ENCODE measurements at places on chromosomes 7 and 10. TPM values are rescaled to one million over a fixed set of nuclear protein-coding genes. Genes with fewer than 3 reads are reported as not detected.

The ASZ1 gene
- not detected for total RNA-seq

The GIMAP5 gene
- total RNA-seq, result not detected

The COL28A1 gene
- 0.07 TPM for total RNA-seq

The SLC39A12 gene
- total RNA-seq, result not detected

The FAM25A gene
- not detected for total RNA-seq

The SRGN gene
- total RNA-seq, result not detected

The GPER1 gene
- 19.7 TPM for total RNA-seq

- no peaks in the 10 kb centered on the region for H3K36me3 ChIP-seq
- no peak for DNase-seq
- H3K27ac ChIP-seq, result no peak overlapping the region
- no peaks in the 10 kb centered on the region for H3K27me3 ChIP-seq
Measured at GRCh38 chr7:24245362-24245761, 38.6 kb upstream of the NPY start.

GRCh38 chr7:41175435-41175834, 527.5 kb downstream of the INHBA start:
- H3K4me3 ChIP-seq, result no peak overlapping the region
- no peaks in the 10 kb centered on the region for H3K27me3 ChIP-seq
- no peak for DNase-seq
- H3K36me3 ChIP-seq, result no peaks in the 10 kb centered on the region
- H3K27ac ChIP-seq, result no peak overlapping the region

DNA sequence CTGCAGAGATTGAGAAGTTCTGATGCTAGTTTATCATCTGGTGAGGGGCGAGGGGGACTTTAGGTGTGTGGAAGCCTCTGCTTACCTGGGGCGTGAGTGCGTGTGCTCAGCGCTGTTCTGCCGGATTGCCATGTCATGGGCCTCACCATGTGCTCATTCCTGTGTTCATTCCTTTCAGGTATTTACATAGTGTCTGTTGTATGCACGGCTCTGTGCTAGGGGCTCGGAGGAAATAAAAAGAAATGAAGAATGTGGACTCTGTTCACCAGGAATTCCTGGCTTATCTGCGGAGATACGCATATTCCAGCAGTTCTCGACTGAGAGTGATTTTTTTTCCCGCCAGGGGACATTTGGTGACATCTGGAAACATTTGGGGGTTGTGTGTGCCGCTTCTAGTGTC, 152.0 kb downstream of the CAMK1D start:
- DNase-seq, result peak; percentile 67
- no peak overlapping the region for H3K27ac ChIP-seq
- H3K4me3 ChIP-seq, result no peak overlapping the region
- no peaks in the 10 kb centered on the region for H3K36me3 ChIP-seq
- H3K27me3 ChIP-seq, result no peaks in the 10 kb centered on the region

- H3K4me3 ChIP-seq, result peak overlapping the region; percentile 83
- H3K36me3 ChIP-seq, result no peaks in the 10 kb centered on the region
- DNase-seq, result no peak
- peak overlapping the region; percentile 88 for H3K27ac ChIP-seq
Measured at GRCh38 chr10:24723386-24723787, 300 bp downstream of the ARHGAP21 start.

GRCh38 chr7:102934701-102935100, 21.9 kb downstream of the LRRC17 start:
- DNase-seq, result no peak
- H3K36me3 ChIP-seq, result no peaks in the 10 kb centered on the region
- H3K4me3 ChIP-seq, result no peak overlapping the region
- H3K27me3 ChIP-seq, result peaks cover 1% of the 10 kb centered on the region
- H3K4me1 ChIP-seq, result no peaks in the 10 kb centered on the region

DNA sequence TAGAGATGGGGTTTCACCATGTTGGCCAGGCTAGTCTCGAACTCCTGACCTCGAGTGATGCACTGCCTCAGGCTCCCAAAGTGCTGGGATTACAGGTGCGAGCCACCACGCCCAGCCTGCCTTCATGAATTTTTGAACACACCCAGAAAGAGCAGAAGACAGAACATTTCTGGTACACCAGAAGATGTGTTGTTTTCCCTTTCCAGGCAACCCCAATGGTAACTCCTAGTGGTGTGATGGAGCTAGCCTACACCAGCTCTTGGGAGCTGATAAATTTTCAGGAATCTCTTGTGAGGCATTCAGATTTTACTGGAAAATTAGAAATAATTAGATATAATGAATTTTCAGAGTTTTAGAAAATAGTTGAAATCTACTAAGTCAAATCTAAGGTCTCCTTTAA, 904 bp upstream of the CCDC7 start:
- no peak for DNase-seq
- H3K27ac ChIP-seq, result no peak overlapping the region
- H3K36me3 ChIP-seq, result no peaks in the 10 kb centered on the region
- peaks cover 10% of the 10 kb centered on the region for H3K4me1 ChIP-seq
- no peaks in the 10 kb centered on the region for H3K27me3 ChIP-seq
- H3K4me3 ChIP-seq, result no peak overlapping the region

- H3K4me1 ChIP-seq, result no peaks in the 10 kb centered on the region
- DNase-seq, result no peak
- no peak overlapping the region for H3K4me3 ChIP-seq
- no peaks in the 10 kb centered on the region for H3K36me3 ChIP-seq
Measured at GRCh38 chr7:85078181-85078580, 108.7 kb downstream of the SEMA3D start.

GRCh38 chr10:47056247-47056510, 145.0 kb downstream of the PTPN20 start:
- no peak for DNase-seq
- peaks cover 4% of the 10 kb centered on the region for H3K27me3 ChIP-seq
- H3K4me3 ChIP-seq, result no peak overlapping the region
- no peak overlapping the region for H3K27ac ChIP-seq

- H3K4me1 ChIP-seq, result no peaks in the 10 kb centered on the region
- no peak for DNase-seq
- H3K27me3 ChIP-seq, result no peaks in the 10 kb centered on the region
Measured at GRCh38 chr10:126663328-126663727, 7.2 kb downstream of the C10orf90 start.

GRCh38 chr10:6958254-6958653, 378.2 kb upstream of the PRKCQ start:
- no peak for DNase-seq
- no peaks in the 10 kb centered on the region for H3K27me3 ChIP-seq
- H3K27ac ChIP-seq, result no peak overlapping the region
- H3K4me1 ChIP-seq, result no peaks in the 10 kb centered on the region

DNA sequence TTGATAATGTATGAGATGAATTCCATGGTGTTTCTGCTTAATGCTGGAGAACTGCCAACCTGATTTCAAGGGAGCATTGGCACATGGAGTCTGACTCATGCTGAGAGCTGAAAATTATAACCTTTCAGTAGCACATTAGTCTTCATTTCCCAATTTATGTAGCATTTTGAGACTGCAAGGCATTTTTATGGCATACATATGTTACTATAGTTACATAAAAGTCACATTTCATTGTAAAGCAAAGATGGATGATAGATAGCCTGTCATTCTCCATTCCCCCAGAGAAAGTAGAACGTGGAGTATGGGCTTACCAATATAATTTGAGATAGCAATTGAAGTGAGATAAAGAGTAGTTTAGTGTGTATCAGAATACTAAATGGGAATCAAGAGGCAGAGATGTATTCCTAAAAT, 103.1 kb downstream of the SLC16A9 start:
- H3K27ac ChIP-seq, result no peak overlapping the region
- H3K4me1 ChIP-seq, result no peaks in the 10 kb centered on the region
- no peak overlapping the region for H3K4me3 ChIP-seq
- DNase-seq, result no peak
- no peaks in the 10 kb centered on the region for H3K36me3 ChIP-seq
- no peaks in the 10 kb centered on the region for H3K27me3 ChIP-seq

DNA sequence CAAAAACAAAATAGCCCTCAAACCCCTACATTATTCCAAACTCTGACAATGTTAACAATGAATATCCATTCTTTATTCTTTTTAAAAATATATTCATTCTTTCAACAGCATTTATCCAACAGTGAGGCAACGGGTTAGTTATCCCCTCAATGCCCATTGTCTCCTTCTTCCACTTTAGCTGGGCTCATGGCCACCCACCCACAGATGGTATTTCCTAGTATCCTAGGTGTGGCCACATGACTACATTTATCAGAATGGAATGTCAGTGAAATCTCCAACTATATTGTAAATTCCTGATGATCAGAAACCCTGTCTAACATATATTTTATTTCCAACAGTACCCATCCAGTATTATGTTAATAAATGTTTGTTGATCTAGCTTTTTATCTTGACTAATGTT, 13.6 kb downstream of the HOXA1 start:
- no peak overlapping the region for H3K4me3 ChIP-seq
- no peak overlapping the region for H3K27ac ChIP-seq
- peaks cover 27% of the 10 kb centered on the region for H3K4me1 ChIP-seq
- no peaks in the 10 kb centered on the region for H3K27me3 ChIP-seq

GRCh38 chr10:123139165-123139520, 3.4 kb downstream of the HMX3 start:
- peaks cover 20% of the 10 kb centered on the region for H3K27me3 ChIP-seq
- peaks cover 57% of the 10 kb centered on the region for H3K4me1 ChIP-seq
- DNase-seq, result no peak
- no peaks in the 10 kb centered on the region for H3K36me3 ChIP-seq
- no peak overlapping the region for H3K27ac ChIP-seq
- no peak overlapping the region for H3K4me3 ChIP-seq

- H3K4me3 ChIP-seq, result no peak overlapping the region
- H3K27ac ChIP-seq, result no peak overlapping the region
- no peak for DNase-seq
- no peaks in the 10 kb centered on the region for H3K36me3 ChIP-seq
- no peaks in the 10 kb centered on the region for H3K27me3 ChIP-seq
- peaks cover 28% of the 10 kb centered on the region for H3K4me1 ChIP-seq
Measured at GRCh38 chr10:33897291-33897752, 562.9 kb upstream of the NRP1 start.

GRCh38 chr10:127344346-127344745, 148.0 kb upstream of the INSYN2A start:
- no peaks in the 10 kb centered on the region for H3K27me3 ChIP-seq
- no peak overlapping the region for H3K4me3 ChIP-seq
- no peaks in the 10 kb centered on the region for H3K36me3 ChIP-seq
- DNase-seq, result no peak
- no peak overlapping the region for H3K27ac ChIP-seq

- H3K27ac ChIP-seq, result no peak overlapping the region
- no peaks in the 10 kb centered on the region for H3K27me3 ChIP-seq
- H3K4me3 ChIP-seq, result no peak overlapping the region
- DNase-seq, result no peak
Measured at GRCh38 chr10:120387326-120387725, 69.7 kb upstream of the PLPP4 start.

- no peak overlapping the region for H3K27ac ChIP-seq
- DNase-seq, result no peak
- no peaks in the 10 kb centered on the region for H3K27me3 ChIP-seq
Measured at GRCh38 chr7:36048141-36048901, 104.7 kb upstream of the EEPD1 start.

DNA sequence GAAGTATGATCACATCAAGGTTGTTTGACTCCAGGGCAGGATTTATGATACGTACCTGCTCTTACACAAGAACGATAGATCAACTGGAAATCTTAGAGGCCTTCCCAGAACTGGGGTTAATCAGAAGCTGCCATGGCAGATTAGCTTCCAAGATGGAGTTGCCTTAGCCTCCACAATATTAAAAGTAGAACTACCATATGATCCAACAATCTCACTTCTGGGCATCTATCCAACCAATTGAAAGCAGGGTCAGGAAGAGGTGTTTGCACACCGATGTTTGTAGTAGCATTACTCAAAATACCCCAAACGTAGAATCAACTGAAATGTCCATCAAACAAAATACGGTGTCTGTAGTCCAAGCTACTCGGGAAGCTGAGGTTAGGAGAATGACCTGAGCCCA, 6.6 kb downstream of the PILRB start:
- peaks cover 28% of the 10 kb centered on the region for H3K36me3 ChIP-seq
- H3K4me3 ChIP-seq, result no peak overlapping the region
- no peaks in the 10 kb centered on the region for H3K4me1 ChIP-seq
- H3K27me3 ChIP-seq, result no peaks in the 10 kb centered on the region
- no peak overlapping the region for H3K27ac ChIP-seq

DNA sequence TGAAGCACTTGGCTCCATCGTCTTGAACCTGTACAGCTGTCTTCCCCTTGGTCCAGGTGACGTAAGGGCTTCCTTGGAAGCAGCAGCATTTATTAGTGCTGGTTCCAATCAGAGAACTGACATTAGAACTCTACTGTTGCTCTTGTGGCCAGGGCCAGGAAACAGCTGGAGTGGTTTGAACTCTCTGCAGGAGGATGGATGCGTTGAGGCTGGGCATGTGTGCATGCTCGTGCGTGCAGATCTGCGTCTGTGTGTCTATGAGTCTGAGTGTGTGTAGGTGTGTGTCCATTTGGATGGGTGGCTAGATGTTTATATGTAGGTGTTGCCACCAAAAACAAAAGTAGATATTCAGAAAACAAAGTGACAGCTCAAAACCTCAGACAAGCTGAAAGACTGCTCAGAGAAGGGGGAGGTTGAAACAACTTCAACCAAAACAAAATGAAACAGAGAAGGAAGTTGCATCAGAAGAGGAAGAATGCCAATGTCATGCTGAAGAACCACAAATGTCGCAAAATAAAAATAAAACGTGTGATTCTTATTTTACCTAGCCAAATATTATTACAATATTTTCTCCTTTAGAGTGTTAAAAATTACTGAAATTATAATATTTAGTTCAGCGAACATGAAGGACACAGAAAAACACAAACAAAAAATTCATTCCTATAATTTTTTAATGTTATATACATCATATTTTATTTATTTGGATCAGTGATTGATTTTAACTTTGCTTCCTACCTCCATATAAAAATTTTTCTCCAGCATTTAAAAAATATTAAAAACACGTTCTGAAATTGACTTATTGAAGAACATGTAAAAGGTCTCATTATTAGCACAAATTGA, 96.1 kb upstream of the MKLN1 start:
- H3K27me3 ChIP-seq, result 0 out of 3 replicates have a peak, but pooled peaks cover 5% of the 10 kb centered on the region
- DNase-seq, result no peak
- H3K4me1 ChIP-seq, result peaks cover 16% of the 10 kb centered on the region
- no peak overlapping the region for H3K4me3 ChIP-seq
- H3K27ac ChIP-seq, result no peak overlapping the region

GRCh38 chr10:10853954-10854353, 163.7 kb upstream of the CELF2 start:
- no peaks in the 10 kb centered on the region for H3K36me3 ChIP-seq
- H3K4me3 ChIP-seq, result no peak overlapping the region
- no peaks in the 10 kb centered on the region for H3K27me3 ChIP-seq
- no peak overlapping the region for H3K27ac ChIP-seq

GRCh38 chr7:24442170-24442777, 131.0 kb upstream of the PALS2 start:
- no peak for DNase-seq
- no peaks in the 10 kb centered on the region for H3K36me3 ChIP-seq
- H3K27ac ChIP-seq, result no peak overlapping the region
- H3K27me3 ChIP-seq, result peaks cover 2% of the 10 kb centered on the region
- no peak overlapping the region for H3K4me3 ChIP-seq
- H3K4me1 ChIP-seq, result no peaks in the 10 kb centered on the region

- H3K4me3 ChIP-seq, result no peak overlapping the region
- peaks cover 22% of the 10 kb centered on the region for H3K36me3 ChIP-seq
- no peak for DNase-seq
- H3K27me3 ChIP-seq, result no peaks in the 10 kb centered on the region
- H3K4me1 ChIP-seq, result peaks cover 67% of the 10 kb centered on the region
Measured at GRCh38 chr7:135159359-135160085, 11.0 kb downstream of the CYREN start.

- peaks cover 48% of the 10 kb centered on the region for H3K4me1 ChIP-seq
- H3K4me3 ChIP-seq, result no peak overlapping the region
- H3K27ac ChIP-seq, result no peak overlapping the region
- no peaks in the 10 kb centered on the region for H3K27me3 ChIP-seq
- H3K36me3 ChIP-seq, result no peaks in the 10 kb centered on the region
- peak; percentile 78 for DNase-seq
Measured at GRCh38 chr7:101537205-101537604, 91.9 kb downstream of the MYL10 start.
